ENCODE measurements at places on chromosomes 6 and 20.

GRCh38 chr6:16544521-16544920 lies 216.7 kb downstream of the ATXN1 start:
- DNase-seq: no peak

DNA sequence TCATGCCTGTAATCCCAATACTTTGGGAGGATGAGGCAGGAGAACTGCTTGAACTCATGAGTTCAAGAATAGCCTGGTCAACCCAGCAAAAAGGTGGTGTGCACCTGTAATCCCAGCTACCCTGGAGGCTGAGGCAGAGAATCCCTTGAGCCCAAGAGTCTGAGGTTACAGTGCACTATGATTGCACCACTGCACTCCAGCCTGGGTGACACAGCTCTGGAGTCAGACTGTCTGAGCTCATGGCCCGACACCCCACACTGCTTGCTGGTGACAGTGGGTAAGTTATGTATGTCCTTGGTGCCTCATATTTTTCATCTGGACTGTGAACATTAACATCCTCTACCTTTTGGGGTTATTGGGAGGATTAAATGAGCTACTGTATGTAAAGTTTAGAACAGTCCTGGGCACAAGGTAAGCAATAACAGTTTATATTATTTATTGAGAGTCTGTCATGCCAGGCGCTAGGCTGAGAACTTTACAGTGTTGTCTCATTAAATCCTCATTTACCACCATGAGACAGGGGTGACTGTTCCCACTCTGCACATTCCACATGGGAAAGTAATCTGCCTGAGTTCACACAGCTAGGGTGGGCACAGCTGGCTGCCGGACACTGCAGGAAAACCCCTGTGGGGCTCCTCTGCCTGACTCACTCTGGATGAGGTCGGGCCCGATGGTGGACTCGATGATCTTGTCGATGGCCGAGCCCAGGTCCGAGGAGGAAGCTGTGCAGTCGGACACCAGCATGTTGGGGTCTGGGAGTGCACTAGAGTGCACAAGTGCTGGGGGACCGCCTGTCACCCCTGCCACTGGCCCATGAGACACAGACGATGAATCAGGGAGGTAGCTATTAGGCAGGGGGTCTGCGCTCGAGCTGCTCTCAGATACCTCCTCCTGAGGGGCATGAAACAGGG lies 2.9 kb downstream of the ZNF335 start:
- no peak for DNase-seq

DNA sequence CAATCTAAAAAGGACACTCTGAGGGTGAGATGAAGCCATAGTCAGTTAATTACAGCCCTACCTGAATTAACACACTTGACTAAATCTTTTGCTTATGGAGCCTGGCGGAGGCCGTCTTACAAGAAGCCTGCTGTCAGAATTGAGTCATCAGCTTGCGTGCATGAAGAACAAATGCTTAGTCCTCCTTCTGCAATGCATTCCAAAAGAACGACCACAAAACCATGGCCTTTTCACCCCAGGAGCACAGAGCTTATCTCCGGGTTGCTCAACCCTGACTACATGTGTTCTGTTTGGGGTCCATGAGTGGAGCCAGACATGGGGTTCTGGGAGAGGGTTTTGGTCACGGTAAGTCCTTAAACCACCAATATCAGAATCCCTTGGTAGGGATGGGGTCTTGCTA lies 318.1 kb downstream of the CLIC5 start:
- DNase-seq: no peak

DNA sequence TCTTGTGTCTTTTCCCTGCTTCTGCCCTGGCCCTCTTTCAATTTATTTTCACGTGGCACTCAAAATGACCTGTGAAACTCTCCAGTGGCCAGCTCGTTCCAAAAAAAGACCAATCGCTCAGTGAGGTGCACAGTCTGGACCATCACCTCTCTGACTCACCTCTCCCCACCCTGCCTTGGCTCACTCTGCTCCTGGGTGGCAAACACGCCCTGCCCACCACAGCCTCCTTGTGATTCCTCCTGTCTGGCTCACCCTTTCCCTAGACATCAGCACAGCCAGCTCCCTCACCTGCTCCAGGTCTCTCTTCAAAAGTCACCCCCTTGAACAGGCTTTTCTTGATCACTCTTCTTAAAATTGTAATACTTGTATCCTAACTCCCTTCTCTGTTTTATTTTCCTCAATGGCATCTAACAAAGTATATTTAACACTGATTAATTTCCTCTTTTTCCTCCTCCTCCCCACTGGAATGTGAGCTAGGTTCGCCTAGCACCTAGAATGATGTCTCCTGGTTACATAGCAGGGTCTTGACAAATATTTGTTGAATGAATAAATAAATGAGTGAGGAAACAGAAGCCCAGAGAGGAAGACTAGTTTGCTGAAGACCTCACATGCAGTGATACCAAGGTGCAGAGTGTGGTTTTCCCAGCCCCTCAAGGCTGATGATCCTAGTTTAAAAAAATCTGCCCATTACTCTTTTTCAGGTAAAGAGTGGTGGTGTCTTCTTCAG lies 109.0 kb downstream of the GJA10 start:
- no peak for DNase-seq

- no peak for DNase-seq
Observed at GRCh38 chr20:61662226-61662967, 403.3 kb downstream of the TAF4 start.

DNA sequence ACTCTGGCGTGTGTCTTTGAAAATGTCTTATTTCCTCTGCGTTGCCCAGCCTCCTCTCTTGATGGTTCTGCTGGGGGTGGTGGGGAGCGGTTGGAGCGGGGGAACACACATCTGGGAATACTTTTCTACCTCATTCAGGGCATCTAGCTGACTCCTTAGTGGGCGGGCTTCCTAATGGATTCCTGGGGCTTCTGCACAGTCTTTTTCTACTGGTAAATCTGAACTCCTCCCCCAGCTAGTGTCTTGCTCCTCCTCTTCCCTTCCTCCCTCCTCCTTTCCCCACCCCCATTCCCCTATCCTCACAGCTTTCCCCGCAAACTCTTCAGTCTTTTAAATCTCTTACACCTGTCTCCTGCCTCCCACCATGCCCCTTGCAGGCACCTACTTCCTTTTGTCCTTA lies 74.4 kb downstream of the PRL start:
- DNase-seq: no peak

DNA sequence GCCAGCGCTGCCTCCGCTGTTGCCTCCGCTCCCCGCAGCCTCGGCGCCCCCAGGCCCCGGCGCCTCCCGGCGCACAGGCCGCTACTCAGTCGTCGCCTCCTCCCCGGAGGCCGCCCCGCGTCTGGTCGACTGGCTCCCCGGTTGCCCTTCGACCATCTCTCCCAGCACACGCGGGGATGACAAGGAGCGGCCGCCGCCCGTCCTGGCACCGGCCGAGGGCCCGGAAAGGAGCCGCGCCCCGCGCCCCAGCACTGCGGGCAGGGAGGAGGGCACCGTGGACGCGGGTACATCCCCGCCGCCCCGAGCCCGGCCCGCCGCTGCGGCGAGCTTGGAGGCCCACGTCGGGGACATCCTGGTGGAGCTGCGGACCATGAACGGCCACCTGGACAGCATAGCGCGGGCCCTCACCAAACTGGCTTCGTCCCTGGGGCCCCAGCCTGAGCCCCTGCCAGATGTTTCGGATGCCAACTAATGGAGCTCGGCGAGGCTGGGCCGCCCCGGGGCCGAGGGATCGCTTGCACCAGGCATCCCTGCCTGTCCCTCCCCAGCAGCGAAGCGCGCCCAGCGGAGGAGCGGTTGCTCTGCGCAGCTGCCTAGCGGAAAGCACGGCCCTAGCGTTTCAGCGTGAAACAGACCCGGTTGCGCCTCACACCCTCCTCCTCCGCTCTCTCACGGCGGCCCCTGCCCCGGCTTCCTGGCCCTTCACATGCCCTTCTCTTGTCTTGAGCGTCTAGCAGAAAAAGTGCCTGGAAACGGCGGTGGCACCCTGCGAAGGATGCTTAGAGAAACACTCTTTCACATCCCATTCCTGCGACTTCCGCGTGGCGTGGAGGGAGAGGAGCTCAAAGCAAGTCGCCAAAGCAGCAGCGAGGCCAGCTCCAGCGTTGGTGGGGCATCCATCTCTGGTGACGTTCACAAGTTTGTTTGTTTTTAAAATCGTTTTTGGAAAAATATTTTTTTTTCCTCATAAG lies 285.8 kb upstream of the SUPT3H start:
- DNase-seq: peak; percentile 26

Measured in stimulated activated naive B cell treated with anti-CD40 and anti-IgM and Interleukin-4, amounts not matched to agents 10 μg/mL and 1 μg/mL and 100 μg/mL, for 72 hours (primary cell).